ENCODE measurements at places on chromosomes 2 and 18.

- no peak for DNase-seq
Observed at GRCh38 chr2:75545387-75545786, 15.4 kb downstream of the EVA1A start.

DNA sequence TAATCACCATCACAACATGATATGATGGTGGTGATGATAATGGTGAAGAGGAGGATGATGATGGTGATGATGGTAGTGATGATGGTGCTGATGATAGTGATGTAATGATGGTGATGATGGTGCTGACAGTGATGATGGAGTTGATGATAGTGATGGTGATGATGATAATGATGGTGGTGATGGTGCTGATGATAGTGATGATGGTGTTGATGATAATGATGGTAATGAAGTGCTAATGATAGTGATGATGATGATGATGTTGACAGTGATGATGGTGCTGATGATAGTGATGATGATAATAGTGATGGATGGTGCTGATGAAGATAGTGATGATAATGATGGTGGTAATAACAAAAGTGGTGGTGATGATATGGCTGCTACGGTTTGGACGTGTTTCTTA is 4.4 kb upstream of the GPR148 start:
- DNase-seq: no peak

DNA sequence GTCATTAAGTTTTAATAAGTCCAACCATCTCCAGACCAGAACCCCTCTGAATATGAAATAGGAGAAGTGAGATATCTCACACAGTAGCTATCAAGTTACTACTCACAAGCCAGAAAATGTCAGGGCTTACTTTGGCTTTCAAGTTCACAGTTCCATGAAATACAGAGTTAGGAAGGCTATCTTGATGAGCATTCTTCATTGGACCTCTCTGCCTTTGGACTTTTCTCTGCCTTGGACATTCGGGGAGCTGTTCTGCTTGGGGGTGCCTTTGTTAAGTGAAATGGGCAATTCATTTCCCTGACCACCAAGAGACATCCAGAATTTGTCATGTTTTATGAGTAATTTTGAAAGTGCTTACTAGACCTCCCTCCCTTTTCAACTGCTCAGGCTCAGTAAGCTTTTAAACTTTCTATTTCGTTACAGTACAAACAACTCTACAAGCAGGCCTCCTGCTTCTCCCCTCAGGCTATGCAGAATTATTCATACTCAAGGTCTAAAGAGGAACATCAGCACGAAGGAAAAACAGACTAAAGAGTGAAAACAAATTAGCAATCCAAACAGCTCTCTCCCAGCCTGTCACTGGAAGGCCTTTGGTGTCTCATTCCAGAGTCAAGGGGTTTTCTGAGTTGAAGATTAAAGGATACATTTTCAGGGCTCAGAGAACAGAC is 95.3 kb downstream of the MREG start:
- peak; percentile 27 for DNase-seq

DNA sequence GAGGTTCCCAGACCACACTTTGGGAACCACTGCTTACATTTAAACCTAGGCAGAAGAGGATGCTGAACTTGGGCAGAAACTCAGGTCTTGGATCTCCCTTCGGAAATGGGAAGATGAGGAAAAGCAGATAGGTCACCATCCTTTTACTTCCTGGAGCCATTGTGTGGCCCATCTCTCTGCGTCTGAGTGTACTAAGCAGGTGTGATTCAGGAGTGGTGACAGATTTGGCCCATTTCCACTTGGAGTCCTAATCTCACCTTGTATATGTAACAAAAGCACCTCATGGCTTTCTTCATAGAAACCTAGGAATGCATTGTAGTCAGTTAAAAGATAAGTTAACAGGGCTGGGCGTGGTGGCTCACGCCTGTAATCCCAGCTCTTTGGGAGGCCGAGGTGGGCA is 71.0 kb downstream of the PRKCE start:
- no peak for DNase-seq

DNA sequence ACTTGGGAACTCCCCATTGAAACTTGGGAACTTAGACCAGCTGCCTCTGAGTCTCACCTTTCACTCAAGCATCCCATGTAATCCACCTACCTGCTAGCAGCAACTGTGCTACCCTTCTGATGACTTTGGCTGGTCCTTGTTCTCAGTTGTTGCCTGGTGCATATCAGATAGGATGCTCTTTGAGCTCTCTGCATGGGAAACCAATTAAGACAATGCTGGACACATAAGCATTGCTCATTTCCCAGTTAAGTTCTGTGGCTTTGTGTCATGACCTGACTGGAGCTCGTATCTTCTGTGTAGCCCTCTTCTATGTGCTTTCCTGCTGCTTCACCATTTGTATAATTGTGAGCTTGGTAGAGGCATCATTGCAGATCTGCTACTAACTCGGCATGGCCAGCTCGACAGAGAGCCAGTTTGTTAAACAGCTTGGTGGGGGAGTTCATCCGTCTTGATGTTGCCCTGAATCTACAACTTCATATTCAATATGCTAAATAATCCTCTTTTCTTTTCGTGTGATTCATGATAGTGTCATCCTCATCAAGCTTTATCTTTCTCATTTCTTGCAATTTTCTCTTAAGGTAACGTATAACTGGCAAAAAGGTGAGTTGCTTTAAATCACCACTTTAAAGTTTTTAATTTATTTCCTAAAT is 447.5 kb upstream of the SLC14A2 start:
- DNase-seq: peak; percentile 14

GRCh38 chr18:37563931-37564392 is 1.6 kb downstream of the CELF4 start:
- no peak for DNase-seq

DNA sequence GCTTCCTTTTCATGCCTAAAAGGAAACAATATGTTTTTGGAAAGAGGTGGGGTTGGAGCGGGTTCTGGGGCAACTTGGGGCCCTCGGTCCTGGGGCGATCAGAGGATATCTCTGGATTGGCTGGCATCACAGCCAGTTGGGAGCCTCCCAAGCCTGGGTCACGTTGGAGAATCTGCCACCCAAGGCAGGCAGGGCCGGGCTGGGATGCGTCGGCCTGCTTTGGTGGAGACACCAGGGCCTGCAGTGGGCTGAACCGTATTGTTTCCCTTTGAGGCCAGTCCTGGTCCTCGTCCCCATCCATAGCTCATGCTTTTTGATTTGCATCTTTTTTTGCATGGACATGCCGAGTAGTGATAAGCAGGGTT is 235.8 kb downstream of the ATAD2B start:
- no peak for DNase-seq

GRCh38 chr2:239929504-239929903 is 95.6 kb downstream of the NDUFA10 start:
- no peak for DNase-seq

DNA sequence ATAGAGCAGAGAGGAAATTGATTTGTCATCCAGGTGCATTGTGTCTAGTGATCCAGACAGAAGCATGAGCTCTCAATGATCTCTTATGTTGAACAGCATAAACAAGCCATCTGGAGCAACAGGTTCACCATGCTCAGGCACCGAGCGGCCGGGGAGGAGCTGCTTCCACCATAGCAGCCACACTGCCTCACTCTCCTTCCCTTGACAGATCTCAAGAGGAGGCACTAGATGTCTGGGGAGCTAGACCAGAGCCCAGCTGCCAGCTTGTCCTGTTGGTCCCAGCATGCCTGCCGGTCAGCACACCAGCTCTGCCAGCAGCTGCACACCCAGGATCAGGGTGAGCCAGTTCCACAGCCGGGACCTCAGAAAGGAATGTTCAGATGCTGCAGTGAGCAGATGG is 17.5 kb upstream of the LONRF2 start:
- no peak for DNase-seq

- DNase-seq: no peak
Observed at GRCh38 chr2:60358476-60358875, 195.0 kb downstream of the BCL11A start.

GRCh38 chr2:18903750-18904149 is 314.4 kb upstream of the NT5C1B start:
- no peak for DNase-seq

GRCh38 chr18:70423988-70424387 is 135.1 kb downstream of the SOCS6 start:
- no peak for DNase-seq

DNA sequence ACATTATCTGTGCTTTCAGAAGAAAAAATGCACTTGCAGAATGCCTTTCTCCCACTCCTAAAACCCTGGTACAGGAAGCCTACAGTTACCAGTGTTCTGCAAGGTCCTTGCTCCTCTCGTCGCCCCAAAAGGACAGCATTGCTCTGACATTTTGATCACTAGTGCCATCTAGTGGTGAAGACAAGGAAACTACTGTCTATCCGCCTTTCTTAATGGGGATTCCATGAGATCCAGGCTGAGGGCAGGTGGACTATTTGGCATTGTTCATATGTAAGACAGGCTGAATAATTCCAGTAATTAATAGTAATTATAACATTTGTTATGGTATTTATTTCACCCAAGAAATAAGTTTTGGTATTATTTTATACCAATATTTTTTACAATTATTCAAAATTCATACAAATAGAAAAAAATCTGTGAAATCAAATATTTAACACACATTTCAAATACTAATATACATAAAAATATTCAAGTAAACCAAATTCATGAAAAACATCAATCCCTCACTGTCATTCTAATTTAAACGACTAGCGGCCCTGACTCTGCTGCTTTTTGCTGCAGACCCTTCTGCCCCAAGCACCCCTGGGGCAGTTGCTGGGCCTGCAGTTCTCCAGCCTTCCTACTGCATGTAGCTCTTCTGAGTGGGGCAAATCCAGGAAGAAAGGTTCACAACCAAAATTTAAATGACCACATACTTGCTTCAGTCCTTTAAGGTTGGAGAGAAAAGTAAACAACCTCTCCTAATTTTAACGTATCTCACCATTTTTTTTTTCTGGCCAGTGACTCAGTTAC is 19.0 kb downstream of the TPGS2 start:
- peak; percentile 76 for DNase-seq

GRCh38 chr2:237068005-237068576 is 17.6 kb upstream of the COPS8 start:
- peak; percentile 32 for DNase-seq

DNA sequence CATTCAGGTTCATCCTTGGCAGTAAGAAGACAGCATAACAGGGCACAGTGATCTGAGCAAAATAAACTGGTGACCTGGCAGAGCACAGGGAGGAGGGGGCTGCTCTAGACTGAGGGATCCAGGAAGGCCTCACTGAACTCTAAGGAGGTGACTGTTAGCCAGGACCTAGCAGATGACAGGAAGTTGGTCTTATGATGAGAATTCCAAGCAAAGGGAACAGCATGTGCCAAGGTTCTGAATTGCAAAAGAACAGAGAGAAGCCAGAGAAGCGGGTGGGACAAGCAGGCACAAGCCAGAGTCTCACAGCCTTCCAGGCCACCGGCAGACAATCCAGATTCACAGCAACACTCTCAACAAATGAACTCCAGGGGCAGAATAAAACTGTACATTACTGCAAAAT is 152.7 kb upstream of the PTPRM start:
- DNase-seq: peak; percentile 14

- no peak for DNase-seq
Observed at GRCh38 chr2:60706021-60706420, 50.0 kb upstream of the PAPOLG start.

GRCh38 chr18:29250843-29251242 is 1073.9 kb upstream of the CDH2 start:
- DNase-seq: no peak

GRCh38 chr18:10252952-10253705 is 201.3 kb upstream of the APCDD1 start:
- DNase-seq: no peak

- DNase-seq: no peak
Observed at GRCh38 chr2:232696609-232697058, 497 bp upstream of the GIGYF2 start.

DNA sequence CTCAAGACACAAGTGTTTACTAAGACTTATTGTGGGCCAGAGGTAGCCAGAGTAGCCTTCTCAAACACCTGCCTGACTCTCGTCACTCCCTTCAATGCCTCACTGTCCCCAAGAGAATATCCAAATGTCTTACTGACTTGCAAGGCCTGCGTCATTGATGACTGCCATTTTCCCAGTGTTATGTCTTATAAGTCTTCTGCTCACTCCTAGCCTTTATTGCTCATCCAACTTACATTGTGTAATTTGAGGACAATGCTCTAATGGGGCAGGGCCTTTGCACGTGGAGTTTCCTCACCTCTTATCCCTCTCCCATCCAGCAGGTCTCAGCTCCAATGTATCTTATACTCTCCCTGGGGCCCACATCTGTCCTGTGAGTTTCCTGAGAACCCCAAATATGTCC is 10.1 kb upstream of the CD226 start:
- no peak for DNase-seq

DNA sequence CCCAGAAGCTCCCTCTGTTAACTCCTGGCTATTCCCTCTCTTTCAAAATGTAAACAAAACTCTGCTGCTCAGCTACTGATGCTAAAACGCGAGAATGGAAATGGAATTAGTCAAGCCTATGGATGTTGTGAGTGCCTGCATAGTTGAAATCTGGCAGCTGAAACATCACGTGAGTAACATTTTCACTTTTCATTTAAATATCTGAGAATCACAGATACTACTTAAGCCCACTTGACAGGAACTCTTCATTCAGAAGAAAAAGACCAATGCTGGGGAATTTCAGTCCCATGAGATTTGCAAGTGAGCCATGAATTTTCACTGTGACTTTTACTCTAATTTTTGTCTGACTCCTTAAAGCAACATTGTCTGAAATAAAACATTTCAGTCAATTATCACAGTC is 215.3 kb upstream of the SESTD1 start:
- no peak for DNase-seq

DNA sequence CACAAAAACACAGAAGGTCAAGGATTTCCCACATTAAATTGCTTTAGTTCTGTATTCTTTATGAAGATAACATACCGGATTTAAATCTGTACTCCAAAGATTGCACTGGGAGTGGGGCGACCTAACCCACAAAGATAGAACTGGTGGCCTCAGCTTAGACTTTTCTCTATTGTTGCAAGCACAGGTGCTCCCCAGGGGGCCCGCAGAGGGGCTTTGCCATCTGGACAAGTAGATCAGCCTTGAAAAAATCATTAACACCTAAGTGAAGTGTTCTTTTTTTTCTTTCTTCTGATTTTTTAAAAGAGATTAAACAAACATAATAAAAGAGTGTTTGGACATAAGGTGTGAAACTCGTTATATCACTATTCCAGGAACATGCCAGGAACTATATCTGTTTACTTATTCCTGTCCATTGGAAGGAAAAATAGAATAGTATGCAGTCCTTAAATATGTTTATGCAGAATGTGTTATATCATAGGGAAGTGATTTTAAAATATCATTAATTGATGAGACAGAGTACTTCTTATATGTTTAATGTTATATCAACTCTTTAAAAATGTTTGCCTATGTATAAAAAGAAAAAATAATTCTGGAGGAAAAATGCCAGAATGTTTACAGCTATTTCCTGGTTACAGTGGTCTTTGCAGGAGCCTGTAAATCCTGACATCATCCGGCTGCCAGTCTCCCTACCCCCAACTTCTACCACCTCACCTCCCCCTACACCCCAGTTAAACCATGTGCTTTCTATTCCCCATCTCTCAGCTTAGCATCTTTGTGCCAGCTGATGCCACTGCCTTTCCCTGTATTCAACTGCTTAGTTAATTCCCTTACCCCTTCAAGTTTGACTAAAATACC is 679.2 kb downstream of the CNTNAP5 start:
- no peak for DNase-seq

- DNase-seq: no peak
Observed at GRCh38 chr2:61557381-61557780, 19.2 kb upstream of the XPO1 start.
